ENCODE measurements at places on chromosomes 5 and 9.

DNA sequence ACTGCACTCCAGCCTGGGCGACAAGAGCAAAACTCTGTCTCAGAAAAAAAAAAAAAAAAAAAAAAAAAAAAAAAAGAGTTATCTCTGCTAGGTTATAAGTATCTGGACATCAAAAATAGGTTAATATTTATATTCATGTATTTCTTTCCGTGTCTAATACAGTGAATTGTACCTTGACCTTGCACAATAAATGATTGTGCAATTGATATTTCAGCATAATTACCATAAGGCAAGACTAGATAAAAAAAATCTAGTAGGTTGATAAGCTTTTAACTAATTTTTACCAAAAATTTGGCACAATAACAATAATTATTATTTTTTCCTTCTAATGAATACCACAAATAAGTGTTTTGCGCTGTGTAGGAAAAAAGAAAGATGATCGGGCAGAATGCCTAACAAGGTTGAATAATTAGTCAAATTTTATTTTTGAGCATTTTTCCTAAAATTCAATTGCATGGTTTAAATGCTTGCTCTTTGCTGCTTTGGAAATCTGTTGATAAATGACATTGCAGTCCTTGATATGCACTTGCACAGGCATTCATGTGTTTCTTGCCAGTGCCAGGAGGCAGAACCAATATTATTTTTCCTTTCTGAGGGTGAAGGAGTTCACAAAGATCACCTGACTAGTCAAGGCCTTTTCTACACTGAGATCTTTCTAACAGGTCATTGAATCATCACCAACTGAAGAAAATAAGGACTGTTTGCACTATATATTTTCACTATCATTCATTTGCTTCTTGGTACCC lies 127.5 kb downstream of the ARRDC3 start:
- DNase-seq: no peak

DNA sequence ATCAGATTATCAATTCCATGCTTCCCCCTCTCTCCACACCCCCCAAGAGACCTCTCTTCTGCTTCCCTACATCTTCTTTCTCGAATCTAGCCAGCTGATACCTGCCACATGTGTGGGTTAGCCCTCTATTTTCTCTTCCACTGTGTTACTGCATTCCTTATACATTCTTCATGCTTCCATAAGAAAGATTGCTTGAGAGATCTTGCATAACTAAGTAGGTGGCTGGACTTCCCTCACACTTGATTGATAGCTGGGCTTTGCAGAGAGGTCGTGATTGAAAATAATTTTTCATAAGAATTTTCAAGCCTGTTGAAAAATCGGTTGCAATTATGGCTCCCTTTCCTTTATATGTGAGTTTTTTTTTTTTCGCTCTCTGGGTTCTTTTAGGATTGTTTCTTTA lies 33.0 kb upstream of the PANK3 start:
- DNase-seq: no peak

DNA sequence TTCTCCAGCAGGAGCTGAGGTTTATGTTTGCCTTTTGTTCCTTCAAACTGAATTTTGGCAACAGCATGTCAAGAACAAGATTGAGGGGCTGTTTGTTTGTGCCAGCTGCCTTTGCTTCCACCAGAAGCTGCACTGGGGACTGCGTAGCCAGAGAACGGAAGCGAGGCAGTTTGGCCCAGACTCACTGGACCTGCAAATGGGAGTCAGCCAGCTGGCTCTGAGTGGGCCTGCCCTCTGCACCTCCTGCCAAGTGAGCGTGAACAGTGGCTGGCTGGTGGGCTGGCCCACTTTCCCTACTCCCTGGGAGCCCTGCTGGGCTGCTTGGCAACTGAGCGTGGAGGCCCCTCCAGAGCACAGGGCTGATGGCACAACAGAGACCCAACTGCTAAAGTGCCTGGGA lies 111.6 kb downstream of the GALNT10 start:
- DNase-seq: no peak

GRCh38 chr5:126334760-126335159 lies 88.4 kb upstream of the GRAMD2B start:
- DNase-seq: no peak

- no peak for DNase-seq
Measured at GRCh38 chr5:142053426-142054151, 40.8 kb upstream of the GNPDA1 start.

- DNase-seq: no peak
Measured at GRCh38 chr5:156824241-156824640, 25.9 kb upstream of the PPP1R2B start.

DNA sequence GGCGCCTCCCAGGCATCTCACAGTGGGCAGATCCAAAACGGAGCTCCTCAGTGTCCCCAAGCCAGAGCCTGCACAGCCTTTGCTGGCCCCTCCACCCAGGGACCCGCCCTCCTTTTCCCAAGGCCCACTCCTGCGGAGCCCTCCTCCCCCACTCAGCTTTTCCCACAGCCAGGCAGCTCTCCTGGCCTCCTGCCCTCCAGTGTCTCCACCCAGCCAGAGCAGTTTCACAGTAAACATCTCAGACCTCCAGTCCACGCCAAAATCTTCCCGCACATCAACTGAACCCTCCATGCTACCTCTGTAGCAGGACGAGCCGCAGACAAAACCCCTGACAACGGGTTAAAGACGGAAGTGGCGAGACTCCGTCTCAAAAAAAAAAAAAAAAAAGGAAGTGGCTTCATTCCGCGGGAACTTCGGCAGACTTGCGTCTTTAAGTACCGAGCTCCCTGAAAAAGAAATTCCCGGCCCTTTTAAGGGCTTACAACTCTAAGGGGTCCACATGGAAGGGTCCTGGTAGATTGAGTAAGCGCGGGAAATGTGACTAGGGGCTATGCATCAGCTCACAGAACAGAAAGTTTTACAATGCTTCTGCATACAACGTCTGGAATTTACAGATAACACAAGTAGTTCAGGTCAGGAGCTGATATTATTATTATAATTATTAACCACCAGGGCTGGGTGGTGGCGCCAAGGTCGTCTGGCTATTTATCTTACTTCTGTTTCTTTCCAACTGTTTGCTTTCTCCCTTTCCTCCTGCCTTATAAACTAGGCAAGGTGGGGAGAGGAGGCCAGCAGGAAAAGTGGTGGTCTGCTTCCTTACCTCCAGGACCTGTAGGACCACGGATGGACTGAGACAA lies 11.4 kb upstream of the GRIN1 start:
- DNase-seq: peak; percentile 56

GRCh38 chr9:82254646-82255367 lies 266.2 kb downstream of the SPATA31D1 start:
- DNase-seq: no peak

DNA sequence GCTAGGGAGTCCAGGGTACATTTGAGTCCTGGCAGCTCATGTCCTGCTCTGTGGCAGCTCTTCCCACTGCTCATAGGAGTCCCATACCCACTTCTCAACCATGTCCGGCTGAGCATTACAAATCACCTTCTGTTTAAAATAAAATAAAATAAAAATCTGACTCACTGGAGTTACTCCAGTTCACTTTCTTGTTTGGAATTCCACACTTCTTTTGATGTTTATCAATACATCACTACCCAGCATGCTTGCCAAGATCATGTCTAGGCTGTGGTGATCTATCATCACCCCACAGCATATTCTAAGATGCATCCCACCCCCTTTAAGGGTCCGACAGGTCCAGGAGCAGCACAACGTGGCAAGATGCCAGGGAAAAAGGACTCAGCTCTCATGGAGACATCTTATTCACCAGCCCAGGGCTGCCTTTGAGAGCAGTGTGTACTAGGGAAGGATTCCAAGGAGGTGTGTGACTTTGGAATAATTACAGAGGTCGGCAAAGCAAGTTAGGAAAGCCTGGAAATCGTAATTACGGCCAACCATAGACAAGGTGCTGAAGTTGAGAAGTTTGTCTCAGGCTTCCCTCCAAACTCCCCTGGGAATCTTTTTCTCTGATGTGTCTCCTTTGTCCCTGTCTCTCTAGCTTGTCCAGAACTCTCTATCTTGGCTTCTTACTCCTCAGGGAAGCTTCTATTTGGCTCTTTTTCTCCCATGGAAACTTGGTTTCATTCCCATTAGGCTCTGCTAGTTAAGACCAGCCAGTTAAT lies 111.4 kb upstream of the SLC1A3 start:
- no peak for DNase-seq

GRCh38 chr5:38529955-38530646 lies 26.3 kb downstream of the LIFR start:
- no peak for DNase-seq

- no peak for DNase-seq
Measured at GRCh38 chr9:89182369-89182768, 3.8 kb upstream of the SHC3 start.

DNA sequence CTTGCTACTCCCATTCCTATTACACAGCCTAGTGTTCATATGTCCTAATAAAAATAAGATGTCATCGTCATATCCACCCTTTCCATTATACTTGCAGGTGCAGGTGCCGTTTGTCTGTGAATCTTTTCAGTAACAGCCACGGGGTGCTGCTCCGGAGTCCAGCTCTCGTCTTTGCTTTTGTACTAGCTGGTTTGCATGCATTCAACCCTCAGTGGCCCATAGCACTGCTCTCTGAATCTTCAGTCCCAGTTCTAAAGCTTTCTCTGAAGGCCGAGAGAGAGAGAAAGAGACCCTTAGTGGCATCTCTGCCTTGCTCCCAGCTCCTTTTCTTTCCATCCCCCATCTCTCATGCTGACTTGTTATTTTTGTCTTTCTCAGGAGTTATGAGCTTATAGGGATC lies 468.5 kb downstream of the TMEM232 start:
- no peak for DNase-seq

DNA sequence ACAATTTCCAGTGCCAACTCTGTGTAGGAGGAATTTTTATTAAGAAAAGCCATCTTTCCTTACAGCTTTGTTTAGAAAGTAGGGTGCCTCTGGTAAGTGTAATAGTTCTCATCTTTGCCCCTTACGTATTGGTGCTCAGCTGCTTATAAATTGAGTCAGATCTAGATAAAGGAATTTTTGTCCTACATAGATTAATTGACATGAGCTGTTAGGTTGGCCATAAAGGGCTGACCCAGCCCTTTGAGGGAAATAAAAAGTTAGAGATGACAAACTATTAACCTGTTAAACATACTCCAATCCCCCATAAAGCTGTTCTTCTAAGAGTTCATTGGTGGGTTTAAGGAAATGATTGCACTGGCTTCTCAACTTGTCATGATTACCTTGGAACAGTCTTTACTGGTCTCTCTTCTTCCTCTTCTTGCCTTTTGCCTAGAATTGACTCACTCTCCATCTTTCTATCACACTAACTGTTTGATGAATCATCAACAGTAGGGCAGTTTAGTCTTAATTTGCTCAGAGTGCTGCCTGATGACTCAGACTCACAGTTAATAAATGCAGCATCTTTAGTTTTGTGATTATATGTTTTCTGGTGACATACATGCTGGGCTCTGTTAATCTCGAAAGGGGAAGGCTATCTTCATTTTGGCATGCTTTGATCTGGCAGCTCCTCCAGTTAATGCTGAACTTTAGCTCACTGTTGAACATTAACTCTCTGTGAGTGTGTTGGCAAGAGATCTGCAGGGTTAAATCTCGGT lies 51.7 kb downstream of the ARHGAP26 start:
- no peak for DNase-seq

GRCh38 chr5:169280286-169280685 lies 20.7 kb downstream of the SLIT3 start:
- DNase-seq: no peak

DNA sequence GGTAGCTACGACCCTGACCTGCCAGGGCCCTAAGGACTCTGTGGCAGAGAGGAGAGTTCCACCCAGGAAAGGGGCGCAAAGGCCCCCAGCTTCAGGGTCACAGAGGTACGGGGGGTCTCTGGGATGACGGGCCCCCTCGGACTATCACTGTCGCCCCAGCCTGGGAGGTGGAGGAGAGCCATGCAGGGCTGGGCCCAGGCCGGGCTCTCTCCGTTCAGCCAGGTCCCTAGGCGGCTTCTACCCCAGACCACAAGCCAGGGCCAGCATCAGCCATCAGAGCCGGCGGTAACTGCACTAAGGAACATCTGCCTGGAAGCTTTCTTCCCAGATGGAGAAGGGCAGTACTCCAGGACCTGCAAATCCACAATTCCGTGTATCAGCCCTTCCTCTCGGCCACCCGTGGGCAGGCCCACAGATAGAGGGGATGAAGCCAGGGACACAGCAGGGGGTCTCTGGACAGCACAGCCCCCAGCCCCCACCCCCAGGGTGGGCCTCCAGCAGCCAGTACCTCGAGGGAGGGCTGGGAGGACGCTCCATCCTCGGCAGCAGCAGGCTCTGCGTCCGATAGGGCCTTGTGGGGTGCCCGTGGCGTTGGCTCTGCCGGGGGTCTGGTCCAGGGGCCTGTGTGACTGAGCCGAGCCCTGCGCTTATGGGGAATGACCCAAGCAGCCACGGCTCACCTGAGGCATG lies 38.4 kb downstream of the NACC2 start:
- DNase-seq: no peak

DNA sequence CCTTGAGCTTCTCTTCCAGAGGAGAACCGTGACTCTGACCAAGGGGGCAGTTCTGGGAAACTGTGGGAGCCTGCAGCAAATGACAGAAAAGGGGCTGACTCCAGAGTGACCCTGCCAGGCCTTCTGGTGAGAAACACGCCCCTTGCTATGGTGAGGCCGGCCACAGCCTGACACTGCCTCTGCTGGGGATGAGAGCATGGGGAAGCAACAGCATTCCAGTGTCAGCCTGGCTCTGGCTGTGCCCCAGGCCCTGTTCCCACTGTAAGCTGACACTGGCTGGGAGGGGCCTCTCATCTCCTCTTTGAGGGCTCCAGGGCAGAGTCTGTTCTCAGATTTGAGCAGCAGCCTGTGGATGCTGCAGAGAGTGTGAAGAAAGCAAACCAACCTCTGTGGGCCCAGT lies 180.0 kb upstream of the IL12B start:
- no peak for DNase-seq

GRCh38 chr5:67942421-67942820 lies 273.1 kb upstream of the PIK3R1 start:
- no peak for DNase-seq

DNA sequence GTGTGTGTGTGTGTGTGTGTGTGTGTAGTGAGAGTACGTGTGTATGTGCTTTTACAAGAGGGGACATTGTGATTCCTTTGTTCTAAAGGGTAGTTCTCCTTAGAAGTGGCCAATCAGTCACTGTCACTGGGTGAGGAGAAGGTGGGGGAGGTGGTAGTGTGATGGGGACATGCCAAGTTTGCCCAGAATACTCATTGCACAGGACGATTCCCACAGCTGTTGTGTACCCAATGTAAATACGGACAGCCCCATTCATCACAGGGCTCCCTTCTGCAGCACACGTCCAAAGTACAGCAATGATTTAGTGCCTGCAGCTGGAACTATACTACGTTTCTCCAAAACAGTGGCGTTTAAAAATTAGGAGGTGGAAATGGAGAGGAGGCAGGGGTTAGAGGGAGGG lies 287.8 kb downstream of the TLR4 start:
- no peak for DNase-seq

GRCh38 chr9:6733257-6733656 lies 24.5 kb upstream of the KDM4C start:
- no peak for DNase-seq

- peak; percentile 21 for DNase-seq
Measured at GRCh38 chr9:98708103-98708932, 417 bp downstream of the GABBR2 start.

- DNase-seq: no peak
Measured at GRCh38 chr5:34600118-34600493, 56.0 kb upstream of the RAI14 start.
